ENCODE measurements at places on chromosomes 4 and X. TPM values are rescaled to one million over a fixed set of nuclear protein-coding genes. Genes with fewer than 3 reads are reported as not detected.

Gene HSFX4
- total RNA-seq, result not detected

Gene NOX1
- not detected for total RNA-seq

Gene MAGEE2
- not detected for total RNA-seq

GRCh38 chrX:11311706-11312105 is 18.5 kb downstream of the AMELX start:
- no peak for DNase-seq
- no peaks in the 10 kb centered on the region for H3K27me3 ChIP-seq
- no peaks in the 10 kb centered on the region for H3K36me3 ChIP-seq
- H3K4me3 ChIP-seq, result no peak overlapping the region
- H3K27ac ChIP-seq, result no peak overlapping the region

DNA sequence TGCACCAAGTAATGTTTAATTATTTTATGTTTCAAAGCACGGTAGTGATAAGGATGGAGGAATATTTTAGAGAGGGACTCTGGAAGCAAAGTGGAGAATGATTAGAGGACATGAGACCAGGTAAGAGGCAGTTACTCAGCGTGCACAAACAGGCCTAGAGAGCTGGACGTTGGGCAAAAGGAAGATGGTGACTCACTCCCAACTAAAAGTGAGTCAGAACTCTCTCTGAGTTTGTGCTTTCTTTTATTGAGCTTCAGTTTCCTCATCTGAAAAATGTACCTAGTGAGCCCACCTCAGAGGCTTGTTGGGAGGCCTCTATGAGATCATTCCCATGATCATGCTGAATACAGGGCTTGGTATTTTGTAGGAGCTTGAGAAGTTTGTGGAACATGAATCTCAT is 1.6 kb upstream of the ZC4H2 start:
- no peak overlapping the region for H3K4me3 ChIP-seq
- no peak for DNase-seq
- H3K36me3 ChIP-seq, result no peaks in the 10 kb centered on the region
- no peaks in the 10 kb centered on the region for H3K27me3 ChIP-seq
- H3K27ac ChIP-seq, result no peak overlapping the region
- no peaks in the 10 kb centered on the region for H3K4me1 ChIP-seq

GRCh38 chr4:101304916-101305315 is 42.4 kb downstream of the PPP3CA start:
- peaks cover 32% of the 10 kb centered on the region for H3K4me1 ChIP-seq
- H3K4me3 ChIP-seq, result no peak overlapping the region
- H3K36me3 ChIP-seq, result no peaks in the 10 kb centered on the region

All from upper lobe of right lung (tissue), 1 donor.